ENCODE measurements at places on chromosomes 1 and 21. TPM values are rescaled to one million over a fixed set of nuclear protein-coding genes. Genes with fewer than 3 reads are reported as not detected.
A peak's percentile ranks its signal among the peaks of the same experiment; 100 is the strongest.

GRCh38 chr1:98696077-98696476 lies 34.6 kb downstream of the SNX7 start:
- DNase-seq, result no peak

The C1QA gene
- total RNA-seq, result 109 TPM

The OLIG2 gene
- total RNA-seq, result not detected

DNA sequence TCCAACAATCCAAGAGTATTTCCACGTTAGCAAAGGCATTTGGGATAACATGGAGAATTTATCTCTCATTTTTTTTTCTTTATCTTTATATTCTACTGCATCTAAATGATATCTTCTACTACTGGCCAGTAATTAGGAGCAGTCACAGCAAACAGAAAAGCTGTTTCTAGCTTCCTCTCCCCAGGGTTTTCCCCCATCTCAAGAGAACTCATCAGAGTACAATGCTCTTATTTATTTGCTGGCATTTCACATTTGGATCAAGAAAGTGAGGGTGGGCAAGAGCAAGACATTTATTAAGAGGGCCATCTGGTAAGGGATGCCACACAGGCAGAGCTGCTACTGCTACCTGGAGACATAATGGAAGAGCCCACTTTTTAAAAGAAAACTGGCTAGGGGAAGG lies 368.2 kb downstream of the USH2A start:
- no peak for DNase-seq

DNA sequence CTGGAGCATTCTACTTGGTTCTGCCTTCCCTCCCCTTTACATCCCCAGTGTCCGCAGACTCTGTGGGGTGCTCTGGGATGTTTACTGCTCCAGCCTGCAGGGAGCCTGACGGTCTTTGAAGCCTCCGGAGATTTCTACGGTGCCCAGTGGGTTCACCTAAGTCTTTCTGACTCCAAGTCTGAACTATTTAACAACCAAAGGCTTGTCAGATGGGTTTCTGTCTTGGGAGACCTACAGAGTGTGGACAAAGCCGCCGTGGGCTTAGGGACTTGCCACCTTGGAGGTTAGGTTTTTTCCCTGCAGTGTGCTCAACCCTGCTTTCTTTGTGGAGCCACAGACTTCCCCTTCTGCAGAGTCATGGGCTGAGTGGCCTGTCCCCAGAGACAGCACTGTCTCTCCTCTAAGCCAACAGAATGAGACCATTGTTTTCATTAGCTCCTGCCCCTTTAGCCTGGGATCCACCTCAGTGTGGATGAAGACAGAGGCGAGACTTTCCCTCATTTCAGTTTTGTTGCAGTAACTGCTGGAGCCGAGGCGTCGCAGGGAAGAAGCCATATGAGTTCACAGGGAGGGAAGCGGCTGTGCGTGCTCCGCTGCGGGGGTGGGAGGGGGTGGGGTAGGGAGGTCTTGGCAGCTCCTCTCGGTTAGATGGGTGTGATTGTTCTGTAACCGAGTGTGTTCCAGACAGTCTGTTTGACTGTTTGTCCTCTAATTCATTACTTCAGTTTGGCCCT lies 120.7 kb downstream of the CNIH3 start:
- DNase-seq, result no peak

The DRAXIN gene
- not detected for total RNA-seq

DNA sequence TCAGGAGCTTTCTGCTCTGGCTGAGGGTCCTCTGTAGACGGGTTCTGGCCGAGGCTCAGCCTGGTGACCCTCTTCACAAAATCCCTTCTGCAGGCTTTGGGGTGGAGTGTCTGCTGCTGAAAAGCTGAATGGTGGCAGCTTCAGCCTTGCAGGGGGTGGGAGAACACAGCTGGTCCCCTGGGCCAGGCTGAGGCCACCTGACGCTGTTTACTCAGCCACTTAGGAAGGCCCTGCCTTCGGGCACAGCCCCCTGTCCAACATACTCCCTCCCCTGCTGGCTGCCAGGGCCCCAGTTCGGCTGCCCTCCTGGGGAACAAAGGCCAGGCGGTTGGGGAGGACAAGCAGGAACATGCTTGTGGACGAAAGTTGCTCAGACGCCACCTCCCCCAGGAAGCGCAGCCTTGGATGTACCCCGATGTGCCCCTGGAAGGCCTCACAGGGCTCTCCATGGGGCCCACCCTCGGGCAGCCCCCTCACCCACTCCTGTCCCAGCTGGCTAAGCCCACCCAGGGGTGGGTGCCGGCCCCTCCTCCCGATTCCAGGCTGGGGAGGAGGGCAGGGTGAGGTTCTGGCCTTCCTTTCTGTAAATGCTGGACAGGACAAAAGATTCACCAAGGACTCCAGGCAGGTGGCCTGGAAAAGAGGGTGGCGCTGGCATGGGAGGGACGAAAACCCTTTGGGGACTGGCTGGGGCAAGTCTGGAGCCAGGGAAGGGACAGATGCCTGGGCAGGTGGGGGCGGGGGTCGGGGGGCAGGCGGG lies at the start of gene ANKRD65:
ANKRD65 (minus strand) TSS at position 130 of the 760 bp plus-strand sequence. CDS start 271 bp downstream, outside the sequence.
- no peak for DNase-seq

The STIL gene
- 1.7 TPM for total RNA-seq

DNA sequence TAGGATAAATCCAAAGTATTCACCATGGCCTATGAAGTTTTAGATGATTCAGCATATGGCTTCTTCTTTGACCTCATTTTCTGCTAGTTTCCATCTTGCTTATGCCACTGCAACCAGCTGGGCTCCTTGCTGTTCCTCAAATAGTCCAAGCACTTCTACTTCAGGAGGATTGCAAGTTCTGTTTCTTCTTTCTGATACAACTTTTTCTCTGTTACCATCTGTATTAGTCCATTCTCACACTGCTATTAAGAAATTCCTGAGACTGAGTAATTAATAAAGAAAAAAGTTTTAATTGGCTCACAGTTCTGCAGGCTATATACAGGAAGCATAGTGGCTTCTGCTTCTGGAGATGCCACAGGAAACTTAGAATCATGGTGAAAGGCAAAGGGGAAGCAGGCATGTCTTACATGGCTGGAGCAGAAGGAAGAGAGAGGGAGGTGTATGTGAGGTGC lies 20.3 kb downstream of the PTGS2 start:
- DNase-seq, result no peak

DNA sequence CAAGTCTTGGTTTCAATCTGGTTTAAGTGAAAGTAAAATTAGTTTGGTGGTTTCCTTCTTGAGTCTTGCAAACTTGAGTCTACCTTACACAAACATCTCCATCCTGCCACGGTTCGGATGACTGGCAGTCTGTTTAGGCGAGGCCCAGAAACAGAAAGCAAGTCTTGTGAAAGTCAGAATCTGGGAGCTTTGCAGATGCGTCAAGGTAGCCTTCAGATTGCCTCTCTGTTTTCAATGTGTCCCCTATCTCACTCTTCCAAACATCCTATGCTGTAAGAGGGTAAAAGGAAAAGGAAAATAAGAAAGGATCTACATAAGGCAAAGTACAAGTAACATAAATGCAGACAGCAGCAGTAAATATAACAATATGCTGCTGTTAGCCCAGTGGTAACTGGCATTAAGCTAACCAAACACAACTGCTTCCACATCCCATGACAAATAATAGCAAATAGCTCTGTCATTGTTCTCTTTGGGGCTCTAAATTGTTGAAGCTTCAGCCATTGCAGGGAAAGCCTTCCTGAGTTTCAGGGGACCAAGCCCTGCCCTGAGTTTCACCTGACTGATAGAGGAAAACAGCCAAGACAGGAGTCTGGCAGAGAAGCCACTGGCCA lies 26.2 kb upstream of the C1orf105 start:
- DNase-seq, result no peak

- no peak for DNase-seq
Observed at GRCh38 chr1:25549273-25550154, 6.1 kb downstream of the LDLRAP1 start.

DNA sequence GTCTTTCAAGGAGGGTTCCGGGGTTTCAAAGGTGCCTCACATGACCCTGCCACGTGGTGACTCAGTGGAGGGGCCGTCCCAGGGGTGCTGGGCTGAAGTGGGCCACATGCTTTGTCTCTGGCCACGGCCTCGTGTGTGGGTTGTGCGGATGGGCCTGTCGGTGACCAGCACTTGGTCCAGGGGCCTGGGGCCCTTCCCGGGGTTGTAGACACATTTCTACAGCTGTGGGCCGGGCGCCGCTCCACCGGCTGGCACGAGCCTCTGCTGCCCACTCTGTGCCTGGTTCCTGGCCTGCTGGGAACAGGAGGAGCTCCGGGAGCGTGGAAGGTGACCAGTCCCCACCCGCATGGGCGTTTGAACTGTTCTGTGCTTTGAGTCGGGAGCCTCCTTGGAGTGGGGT lies 75.4 kb upstream of the TTC34 start:
- DNase-seq, result no peak

DNA sequence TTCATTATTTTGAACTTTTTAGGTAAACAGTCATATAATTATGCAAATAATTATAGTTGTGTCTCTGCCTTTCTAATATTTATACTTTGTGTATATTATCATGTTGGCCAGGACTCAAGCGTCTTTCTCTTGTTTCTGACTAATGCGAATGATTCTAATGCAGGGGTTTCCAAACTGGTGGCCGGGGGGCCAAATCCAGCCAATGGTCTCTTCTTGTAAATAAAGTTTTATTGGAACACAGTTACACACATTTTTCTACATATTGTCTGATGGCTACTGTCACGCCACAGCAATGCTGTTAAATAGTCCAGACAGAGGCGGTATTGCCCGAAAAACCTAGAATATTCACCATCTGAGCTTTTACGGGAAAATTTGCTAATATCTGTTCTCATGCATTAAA lies 8.9 kb upstream of the POFUT2 start:
- no peak for DNase-seq

DNA sequence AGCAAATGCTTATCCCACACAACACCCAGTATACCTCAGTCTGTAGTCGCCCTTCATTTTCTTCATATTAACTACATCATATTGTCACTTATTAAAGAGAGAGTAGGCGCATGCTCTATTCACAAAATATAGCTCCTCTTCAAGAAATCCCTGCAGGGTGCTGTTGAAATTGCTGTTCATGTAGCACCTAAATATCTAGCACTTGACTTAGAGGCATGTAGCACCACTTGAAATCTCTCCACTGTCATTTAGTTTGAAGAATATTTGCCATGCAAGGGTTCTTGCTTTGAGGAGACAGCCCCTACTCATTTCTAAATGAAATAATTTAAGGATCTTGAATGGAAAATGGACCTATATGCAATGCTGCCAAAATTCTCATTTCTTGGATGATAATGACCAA lies 20.9 kb upstream of the LRRC8B start:
- no peak for DNase-seq

The PRDM16 gene
- 31.3 TPM for total RNA-seq

DNA sequence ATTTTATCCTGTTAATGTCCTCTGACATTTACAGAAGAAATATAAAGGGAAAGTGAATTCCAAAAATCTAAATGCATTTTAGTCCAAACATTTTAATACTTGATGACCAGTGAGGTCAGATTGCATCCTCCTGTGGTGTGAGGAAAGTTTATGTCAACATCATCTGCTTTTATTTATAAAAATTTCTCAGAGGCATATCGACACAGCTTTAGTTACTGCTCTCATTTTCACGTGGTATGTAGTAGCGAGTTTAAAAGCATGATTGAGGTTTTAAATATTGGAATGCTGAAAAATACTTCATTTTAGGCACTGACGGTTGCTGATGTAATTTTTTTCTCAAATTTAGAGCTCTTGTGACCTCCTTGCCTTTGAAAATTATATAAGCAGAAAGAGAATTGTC lies 234.8 kb downstream of the HMCN1 start:
- no peak for DNase-seq

GRCh38 chr21:16215663-16216183 lies 485.9 kb downstream of the USP25 start:
- DNase-seq, result no peak

- no peak for DNase-seq
Observed at GRCh38 chr1:101905283-101905835, 91.4 kb downstream of the OLFM3 start.

DNA sequence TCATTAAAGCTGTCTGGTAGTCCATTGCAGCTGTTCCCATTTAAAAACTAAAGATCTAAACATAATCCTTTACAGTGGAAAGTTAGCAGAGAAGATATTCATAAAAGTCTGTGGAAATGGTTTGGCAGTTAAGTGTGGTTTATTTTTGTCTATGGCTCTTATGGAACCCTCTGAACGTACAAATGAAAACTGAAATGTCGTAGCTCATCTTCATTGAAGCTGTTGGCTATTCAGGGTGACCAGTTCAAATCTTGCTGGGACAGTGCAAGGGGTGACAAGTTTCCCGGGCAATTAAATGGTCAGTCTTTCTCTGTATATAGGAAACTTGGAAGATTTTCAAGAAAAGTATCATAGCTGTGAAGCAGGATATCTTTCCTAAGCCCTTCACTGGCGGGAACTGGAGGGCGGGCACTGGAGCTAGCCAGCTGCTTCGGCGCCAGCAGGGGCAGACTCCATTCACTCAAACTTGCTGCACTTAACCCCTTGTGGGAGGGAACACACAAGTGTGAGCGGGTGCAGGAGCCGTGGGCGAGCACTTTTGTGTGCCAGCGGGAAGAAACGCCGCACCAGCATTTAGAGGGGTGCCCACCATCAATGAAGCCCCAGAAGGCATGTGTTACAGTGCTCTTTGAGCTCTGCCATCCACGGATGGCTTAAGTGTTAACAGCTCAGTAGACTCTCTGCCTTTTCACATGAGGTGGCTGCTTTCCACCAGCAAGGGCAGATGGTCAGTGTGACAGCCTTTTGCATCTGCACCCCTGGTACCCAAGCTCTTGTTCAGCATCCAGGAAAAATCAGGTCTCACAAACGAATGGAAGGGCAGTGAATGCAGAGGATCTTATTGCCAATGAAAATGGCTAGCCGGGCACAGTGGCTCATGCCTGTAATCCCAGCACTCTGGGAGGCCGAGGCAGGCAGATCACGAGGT lies 232.1 kb upstream of the KAZN start:
- DNase-seq, result no peak

GRCh38 chr1:209430107-209430506 lies 153.4 kb upstream of the CAMK1G start:
- DNase-seq, result no peak

- no peak for DNase-seq
Observed at GRCh38 chr1:8512504-8512903, 194.6 kb downstream of the SLC45A1 start.

The F3 gene
- total RNA-seq, result 19.9 TPM

DNA sequence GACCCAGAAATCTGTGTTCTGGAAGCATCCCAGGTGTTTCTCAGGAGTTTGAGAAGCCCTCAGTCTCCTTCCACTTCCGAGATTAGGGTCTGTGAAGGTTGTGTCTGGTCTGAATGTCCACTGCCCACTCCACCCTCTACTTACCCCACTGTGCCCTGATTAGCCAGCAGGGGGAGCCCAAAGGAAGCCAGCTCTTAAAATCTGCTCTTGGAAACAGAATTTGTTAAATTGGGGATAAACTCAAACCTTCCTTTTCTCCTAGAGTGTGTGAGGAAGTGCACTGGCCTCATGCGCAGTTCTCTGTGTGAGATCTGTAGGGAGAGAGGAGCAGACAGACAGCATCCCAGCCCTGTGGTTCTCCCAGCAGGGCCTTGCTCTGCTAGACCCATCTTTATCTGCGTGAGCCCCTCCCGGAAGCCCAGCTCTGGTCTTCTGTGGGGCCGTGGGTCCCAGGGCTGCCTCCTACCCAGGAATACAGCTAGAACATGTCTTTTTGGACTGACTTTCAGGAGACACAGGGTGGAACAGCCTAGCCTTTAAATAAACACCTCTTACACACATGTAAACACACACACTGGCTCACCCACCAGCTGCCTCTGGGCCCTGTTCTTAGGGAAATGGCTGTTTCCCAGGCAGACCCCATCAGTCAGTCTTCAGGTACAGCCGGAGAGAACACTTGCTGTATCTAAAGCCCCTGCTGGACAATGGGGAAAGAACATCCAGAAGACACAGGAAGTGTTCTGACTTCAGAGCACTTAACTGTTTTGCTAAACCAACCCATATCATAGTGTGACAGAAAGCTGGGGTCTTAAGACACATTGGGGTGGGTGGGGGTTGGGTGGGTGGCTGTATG lies 52.2 kb downstream of the SMYD2 start:
- DNase-seq, result peak; percentile 82

The AMY1A gene
- not detected for total RNA-seq
